Mucosa of gallbladder (tissue), 1 donor: ENCODE measurements at places on chromosomes 5 and 9. TPM values are rescaled to one million over a fixed set of nuclear protein-coding genes. Genes with fewer than 3 reads are reported as not detected.
A peak's percentile ranks its signal among the peaks of the same experiment; 100 is the strongest.

DNA sequence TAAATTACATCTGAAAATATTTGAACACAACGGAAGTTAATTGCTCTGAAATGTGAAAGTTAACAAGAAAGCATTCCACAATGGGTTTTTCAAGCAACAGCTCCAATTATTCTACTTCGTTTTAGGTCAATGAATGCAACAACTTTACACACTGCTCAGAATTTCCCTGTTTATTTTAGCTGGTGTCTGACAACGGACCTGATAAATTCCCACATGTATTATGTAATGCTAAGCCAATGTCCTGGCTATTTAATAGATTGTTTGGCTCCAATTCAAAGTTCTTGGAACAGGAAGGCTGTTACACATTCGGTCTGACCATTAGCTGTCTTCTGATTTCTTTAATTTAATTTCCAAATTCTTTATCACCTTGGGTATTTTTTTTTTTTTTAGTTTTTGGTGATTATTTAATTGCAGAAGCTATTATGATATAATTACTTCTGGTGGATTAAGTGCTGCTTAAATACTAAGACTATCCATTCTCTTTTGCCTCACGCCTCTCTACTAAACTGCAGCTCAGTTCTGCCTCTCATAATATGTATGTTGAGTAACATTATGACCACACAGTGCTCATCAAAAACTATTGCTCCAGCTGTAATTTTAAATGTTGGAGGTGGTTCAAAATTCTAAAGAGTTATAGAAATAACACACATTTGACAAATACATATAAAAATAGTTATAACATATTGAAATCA, 57.9 kb downstream of the MEF2C start:
- peak; percentile 21 for DNase-seq

DNA sequence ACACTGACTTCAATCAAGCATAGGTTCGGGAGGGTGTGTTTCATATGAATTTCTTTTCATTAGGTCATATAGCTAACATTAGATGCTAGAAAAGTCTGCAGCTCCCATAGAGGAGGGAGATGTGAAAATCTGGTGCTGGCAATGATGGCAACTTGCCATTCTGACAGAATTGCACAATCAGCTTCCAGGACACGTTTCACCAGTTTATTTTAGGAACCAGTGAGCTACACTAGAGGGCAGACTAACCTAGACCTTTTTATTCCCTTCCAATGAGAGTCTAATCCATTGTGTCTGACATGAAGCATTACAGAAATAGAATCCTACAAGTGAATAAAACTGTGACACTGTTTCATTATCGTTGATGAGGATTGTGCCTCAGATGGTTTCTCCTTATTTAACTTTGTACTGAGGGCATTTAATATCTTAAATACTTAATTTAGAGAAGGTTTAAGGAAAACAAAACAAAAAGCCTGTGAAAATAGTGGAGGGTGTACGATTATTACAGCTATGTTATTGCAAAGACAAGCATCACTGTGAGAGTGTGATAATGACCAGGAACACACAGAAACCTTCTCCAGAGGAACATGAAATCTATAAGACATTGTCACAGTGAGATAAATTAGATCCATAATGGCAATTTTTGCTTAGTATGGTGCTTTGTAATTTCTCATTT, 363.3 kb upstream of the RPS23 start:
- peak; percentile 85 for DNase-seq

- no peak for DNase-seq
These were observed 29.2 kb upstream of the GLRA1 start for GRCh38 chr5:151953833-151954232.

DNA sequence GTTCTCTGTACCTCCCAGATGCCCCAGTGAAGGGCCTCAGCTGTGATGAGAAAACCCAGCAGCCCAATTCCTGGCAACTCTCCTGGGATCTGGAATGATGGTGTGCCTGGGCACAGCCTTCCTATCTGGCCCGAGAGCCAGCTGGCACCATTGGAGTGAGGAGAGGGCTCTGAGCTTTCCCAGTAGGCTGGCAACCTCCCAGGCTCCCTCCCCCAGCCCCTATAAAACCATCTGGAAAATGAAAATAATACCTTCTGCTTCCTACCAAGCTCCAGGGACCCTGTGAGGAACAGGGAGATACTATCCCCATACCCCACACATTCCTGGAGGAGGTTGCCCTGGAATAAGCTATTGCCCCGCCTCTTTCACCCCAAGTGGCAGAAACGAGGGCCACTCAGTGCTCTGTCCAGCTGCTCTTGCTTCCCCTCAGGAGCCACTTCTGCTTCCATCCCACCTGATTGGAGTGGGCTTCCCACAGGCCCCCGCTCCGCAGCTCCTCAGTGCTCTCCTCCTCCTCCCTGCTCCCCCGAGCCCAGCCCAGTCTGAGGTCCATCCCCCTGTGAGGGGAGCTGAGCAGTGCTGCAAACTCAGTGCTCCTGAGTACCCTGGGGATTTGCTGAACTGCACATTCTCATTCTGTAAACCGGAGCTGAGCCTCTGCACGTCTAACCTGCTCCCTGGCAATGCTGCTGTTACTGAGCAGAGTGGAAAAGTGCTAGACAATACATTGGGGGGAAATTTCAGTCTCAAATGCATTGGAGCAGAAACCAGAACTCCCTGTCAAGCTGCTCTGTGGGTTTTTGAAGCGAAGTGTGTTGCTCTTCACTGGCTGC, 74.7 kb downstream of the THBS4 start:
- peak; percentile 65 for DNase-seq

The FCN2 gene
- 2.6 TPM for total RNA-seq

The NAIP gene
- 21.3 TPM for total RNA-seq

The MFAP3 gene
- 24.6 TPM for total RNA-seq

The SLC6A3 gene
- total RNA-seq = 0.23 TPM
